Thoracic aorta (tissue), 2 donors: ENCODE measurements at places on chromosomes 12 and 14. TPM values are rescaled to one million over a fixed set of nuclear protein-coding genes. Genes with fewer than 3 reads are reported as not detected.

- no peak for DNase-seq
Observed at GRCh38 chr12:106897981-106898901, 57.5 kb upstream of the TMEM263 start.

GRCh38 chr12:32864731-32865130 is 31.8 kb downstream of the PKP2 start:
- no peak for DNase-seq

GRCh38 chr12:59928416-59928815 is 332.6 kb downstream of the SLC16A7 start:
- no peak for DNase-seq

DNA sequence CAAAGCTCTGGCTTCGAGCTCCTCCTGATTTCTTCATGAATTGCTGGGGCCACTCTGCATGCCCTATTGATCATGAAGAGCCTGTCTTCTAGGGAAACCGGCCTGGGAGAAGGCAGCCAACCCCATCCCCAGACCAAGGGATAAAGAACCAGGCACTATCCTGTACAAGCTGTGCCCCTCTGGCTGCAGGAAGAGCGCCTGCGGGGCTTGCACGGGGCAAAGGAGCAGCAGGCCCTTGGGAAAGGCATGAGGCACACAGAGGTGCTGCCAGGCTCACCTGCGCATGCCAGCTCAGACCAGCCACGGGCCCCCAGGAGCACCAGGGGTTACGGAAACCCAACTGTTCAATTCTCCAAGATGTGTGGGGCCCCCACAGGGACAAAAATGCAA is 2.1 kb downstream of the ITPK1 start:
- no peak for DNase-seq

SLC6A12 gene
- 1.2 TPM for total RNA-seq

FAM186B gene
- total RNA-seq: 0.42 TPM

SYCP3 gene
- total RNA-seq: not detected

KRT86 gene
- not detected for total RNA-seq

HVCN1 gene
- 12.3 TPM for total RNA-seq

- DNase-seq: no peak
Observed at GRCh38 chr12:12979126-12979525, 20.9 kb downstream of the HEBP1 start.

- DNase-seq: no peak
Observed at GRCh38 chr12:1965916-1966315, 38.3 kb downstream of the DCP1B start.

GRCh38 chr12:108833757-108834472 is 23.5 kb downstream of the SSH1 start:
- DNase-seq: no peak

GRCh38 chr12:33205981-33206380 is 233.6 kb downstream of the SYT10 start:
- no peak for DNase-seq

CISTR gene
- not detected for total RNA-seq

GRCh38 chr12:42767326-42767954 is 177.9 kb upstream of the PRICKLE1 start:
- no peak for DNase-seq

RPS26 gene
- 1,114 TPM for total RNA-seq

GRCh38 chr12:67358781-67359338 is 89.7 kb downstream of the CAND1 start:
- DNase-seq: no peak

- DNase-seq: no peak
Observed at GRCh38 chr12:50533971-50534370, 29.2 kb downstream of the DIP2B start.

DNA sequence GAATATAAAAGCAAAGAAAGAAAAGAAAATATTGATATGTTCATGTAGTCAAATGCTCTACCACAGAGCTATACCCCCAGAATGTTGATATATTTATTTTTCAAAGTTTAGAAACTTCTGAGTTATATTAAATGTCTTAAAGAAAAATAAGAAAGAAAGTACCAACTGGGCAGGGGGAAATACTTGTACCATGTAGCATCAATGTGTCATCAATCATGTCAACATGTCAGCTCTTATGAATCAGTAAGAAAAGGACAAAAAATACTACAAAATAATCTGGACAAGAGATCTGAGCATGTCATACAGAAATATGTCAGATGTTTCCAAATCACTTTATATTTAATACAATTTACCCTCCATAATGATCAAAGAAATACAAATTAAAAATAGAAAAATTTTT is 595.1 kb upstream of the ATP2B1 start:
- DNase-seq: no peak
